ENCODE measurements at places on chromosomes 7 and 10. TPM values are rescaled to one million over a fixed set of nuclear protein-coding genes. Genes with fewer than 3 reads are reported as not detected.

DNA sequence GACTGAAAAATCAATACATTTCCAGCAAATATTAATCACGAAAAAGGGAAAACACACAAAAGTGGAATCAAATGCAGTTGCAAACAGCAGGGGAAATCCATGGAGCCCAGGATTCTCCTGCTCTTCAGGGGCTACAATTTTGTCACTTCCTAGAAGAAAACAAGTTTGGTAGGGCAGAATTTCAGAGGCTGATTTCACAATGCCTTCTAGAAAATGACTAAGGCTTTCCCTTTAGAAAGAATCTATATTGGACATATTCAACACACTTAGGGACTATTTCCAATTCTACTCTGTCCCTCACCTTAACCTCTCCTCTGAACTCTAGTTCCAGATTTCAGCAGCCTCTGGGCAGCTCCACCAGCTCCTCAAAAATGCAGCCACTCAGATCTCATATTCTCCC is 111.3 kb downstream of the HECTD2 start:
- H3K27me3 ChIP-seq, result peaks cover 4% of the 10 kb centered on the region
- no peaks in the 10 kb centered on the region for H3K4me1 ChIP-seq
- peaks cover 2% of the 10 kb centered on the region for H3K36me3 ChIP-seq

- no peak for DNase-seq
- H3K27ac ChIP-seq, result no peak overlapping the region
- no peaks in the 10 kb centered on the region for H3K27me3 ChIP-seq
- no peak overlapping the region for H3K4me3 ChIP-seq
- no peaks in the 10 kb centered on the region for H3K4me1 ChIP-seq
- H3K36me3 ChIP-seq, result no peaks in the 10 kb centered on the region
These were observed 109.9 kb downstream of the JCAD start for GRCh38 chr10:29949411-29950011.

DNA sequence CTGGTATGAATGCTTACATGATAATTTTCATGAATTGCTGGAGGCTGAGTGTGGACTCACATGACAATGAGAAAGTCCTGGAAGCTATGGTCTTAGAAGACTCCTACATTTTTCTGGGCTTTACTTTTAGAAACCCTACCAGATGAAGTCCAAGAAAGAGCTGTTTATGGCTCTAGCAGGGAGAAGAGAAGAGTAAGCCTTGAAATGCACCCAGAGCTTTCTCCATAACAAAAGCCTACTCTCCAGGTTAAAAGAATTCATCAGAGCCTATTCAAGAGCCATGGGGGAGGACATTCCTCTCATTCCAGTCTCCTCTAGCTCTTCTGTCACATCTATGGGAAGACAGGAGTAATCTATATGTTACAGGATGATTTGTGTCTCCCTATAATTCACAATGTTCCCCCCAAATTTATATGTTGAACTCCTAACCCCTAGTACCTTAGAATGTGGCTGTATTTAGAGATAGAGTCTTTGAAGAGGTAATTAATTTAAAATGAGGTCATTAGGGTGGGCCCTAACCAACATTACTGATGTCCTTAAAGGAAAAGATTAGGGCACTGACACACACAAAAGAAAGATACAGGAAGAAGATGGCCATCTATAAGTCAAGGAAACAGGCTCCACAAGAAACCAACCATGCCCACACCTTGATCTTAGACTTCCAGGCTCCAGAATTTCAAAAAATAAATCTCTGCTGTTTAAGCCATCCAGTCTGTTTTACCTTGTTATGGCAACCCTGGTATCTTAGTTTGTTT is 193.8 kb upstream of the PTER start:
- H3K4me1 ChIP-seq, result no peaks in the 10 kb centered on the region
- peaks cover 3% of the 10 kb centered on the region for H3K27me3 ChIP-seq
- no peak overlapping the region for H3K27ac ChIP-seq
- no peak for DNase-seq

DNA sequence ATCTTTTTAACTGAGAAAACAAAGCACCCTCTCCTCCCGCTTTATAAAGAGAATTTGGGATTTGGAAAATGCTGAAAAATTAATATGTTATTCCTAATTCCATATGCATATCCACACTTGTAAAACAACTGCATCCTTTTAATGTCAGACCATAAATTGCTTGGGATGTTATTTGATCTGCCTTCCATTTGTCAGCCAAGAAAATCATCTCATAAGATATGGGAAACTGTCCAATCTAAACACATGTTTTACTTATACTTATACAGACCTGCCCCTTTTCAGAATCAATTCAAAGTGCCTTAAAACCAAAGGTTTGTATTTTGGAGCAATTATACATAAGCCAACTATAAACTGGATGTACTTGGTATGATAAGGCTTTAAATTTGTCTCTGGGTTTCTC is 595.5 kb upstream of the PFKP start:
- H3K36me3 ChIP-seq, result no peaks in the 10 kb centered on the region
- no peaks in the 10 kb centered on the region for H3K4me1 ChIP-seq
- no peak overlapping the region for H3K27ac ChIP-seq
- H3K4me3 ChIP-seq, result no peak overlapping the region
- H3K27me3 ChIP-seq, result peaks cover 12% of the 10 kb centered on the region

DNA sequence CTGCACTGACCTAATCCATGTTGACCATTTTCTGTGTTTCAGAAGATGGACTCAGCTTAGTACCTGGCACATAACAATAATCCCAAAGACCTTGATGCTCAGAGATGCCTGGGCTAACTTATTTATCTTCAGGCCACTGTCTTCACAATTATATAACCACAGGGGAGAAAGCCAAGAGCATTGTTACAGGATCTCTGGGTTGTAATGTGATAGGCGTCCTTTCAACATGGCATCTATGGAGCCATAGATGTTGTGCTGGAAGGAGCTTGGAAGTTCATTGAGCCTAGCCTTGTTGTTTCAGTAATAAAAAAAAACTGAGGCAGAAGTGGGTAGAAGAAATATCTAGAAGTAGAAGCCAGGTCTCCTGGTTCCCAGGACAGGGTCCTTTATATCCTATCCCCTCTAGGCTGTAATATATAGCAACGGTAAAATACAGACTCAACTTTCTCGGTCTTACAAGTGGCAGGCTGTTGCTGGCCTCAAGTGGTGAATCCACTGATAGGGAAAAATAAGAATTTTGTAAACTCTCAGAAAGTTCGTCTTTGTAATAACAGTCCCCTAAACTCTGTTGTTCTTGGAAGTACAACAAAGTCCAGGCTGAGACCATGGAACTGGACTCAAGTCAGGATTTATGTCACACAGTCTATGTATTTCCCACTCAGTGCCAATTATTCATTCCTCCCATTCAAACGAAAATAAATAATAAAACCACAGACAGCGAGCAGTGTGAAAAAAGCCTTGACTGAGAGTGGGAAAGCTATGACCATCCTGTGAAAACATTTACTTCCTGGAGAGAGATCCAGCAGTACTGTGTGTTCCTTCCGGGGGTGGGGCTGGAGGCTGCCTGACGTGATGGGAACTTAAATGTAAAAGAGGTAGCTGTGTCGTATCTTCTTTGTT is 277.6 kb downstream of the REEP3 start:
- no peak for DNase-seq
- no peak overlapping the region for H3K4me3 ChIP-seq
- no peaks in the 10 kb centered on the region for H3K36me3 ChIP-seq
- peaks cover 12% of the 10 kb centered on the region for H3K27me3 ChIP-seq

DNA sequence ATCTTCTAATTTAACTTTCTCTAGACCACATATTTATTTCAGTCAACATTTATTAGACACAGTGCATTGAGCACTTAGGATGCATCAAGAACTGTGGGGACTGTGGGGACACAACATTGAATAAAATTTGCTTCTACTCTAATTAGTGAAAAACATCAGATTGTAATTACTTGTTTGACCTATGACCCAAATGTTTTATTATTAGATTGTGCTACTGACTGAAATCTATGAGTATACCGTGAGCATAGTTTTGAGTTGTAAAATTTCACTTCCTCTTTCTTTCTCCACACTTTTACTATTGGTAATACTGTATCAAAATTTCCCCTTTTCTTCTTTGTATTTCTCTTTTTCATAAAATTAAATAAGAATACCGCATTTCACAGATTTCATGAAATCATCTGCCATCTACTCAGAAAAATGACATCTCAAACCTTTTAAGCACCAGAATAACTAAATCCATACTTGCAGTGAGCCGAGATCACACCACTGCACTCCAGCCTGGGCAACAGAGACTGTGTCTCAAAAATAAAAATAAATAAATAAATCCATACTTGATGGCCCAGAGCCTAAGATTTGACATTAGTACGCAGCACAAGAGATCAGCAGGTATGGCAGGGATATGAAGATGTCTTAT is 25.4 kb upstream of the INPP5F start:
- no peak overlapping the region for H3K27ac ChIP-seq
- H3K4me3 ChIP-seq, result no peak overlapping the region
- DNase-seq, result no peak
- no peaks in the 10 kb centered on the region for H3K4me1 ChIP-seq
- no peaks in the 10 kb centered on the region for H3K36me3 ChIP-seq

- no peak for DNase-seq
- H3K36me3 ChIP-seq, result no peaks in the 10 kb centered on the region
- no peak overlapping the region for H3K27ac ChIP-seq
- H3K4me1 ChIP-seq, result peaks cover 4% of the 10 kb centered on the region
- peaks cover 15% of the 10 kb centered on the region for H3K27me3 ChIP-seq
- no peak overlapping the region for H3K4me3 ChIP-seq
These were observed 16.8 kb upstream of the CRTAC1 start for GRCh38 chr10:98047009-98047741.

DNA sequence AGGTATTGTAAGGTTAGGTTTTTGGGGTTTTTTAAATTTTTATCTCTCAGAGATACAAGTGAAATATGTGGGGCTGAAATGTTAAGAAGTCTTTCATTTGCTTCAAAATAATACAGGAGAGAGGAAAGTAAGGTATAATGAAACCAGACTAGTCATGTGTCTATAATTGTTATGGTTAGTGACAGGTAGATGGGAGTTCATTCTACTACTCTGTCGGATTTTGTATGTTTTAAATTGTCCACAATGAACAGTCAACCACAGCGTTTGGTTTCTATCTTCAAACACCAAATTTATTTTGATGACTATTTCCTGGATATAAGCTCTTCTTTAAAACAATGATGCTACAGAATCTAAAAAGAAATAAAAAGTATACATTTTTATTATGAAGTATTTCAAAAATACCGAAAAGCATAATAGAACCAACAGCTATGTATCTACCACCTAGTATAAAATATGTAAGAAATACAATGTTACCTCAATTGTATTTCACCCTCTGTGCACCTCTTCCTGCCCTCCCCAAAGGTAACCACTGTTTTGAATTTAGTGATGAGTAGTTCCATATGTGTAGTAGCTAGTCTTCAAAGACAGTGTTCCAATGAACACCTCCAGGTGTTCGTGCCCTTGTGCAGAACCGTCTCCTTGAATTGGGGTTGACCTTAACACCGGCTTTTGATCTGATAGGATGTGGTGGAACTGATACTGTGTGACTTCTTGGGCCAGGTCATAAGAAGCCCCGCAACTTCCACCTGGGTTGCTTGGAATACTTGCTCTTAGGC is 74.8 kb upstream of the CDK1 start:
- H3K4me3 ChIP-seq, result no peak overlapping the region
- peaks cover 6% of the 10 kb centered on the region for H3K4me1 ChIP-seq
- peak overlapping the region; percentile 25 for H3K27ac ChIP-seq
- DNase-seq, result no peak

DNA sequence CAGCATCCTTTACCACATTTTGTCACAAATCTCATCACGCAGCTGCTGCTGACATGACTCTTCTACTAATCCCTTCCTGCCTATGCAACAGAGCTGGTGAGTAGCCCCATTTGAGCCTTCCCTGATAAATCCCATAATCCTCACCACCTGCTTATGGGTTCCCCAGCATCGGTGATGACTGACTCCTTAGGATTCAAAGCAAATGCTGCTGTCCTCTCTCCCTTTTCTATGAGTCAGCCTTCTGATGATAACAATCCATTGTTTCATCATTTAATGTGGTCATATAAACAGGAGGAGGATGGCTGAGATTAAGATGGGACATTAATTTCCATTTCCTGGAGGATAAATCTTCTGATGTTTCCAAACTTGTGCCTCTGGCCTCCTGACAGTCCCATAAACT is 73.4 kb downstream of the SORCS1 start:
- DNase-seq, result no peak
- no peak overlapping the region for H3K4me3 ChIP-seq
- no peaks in the 10 kb centered on the region for H3K4me1 ChIP-seq
- H3K27me3 ChIP-seq, result no peaks in the 10 kb centered on the region

DNA sequence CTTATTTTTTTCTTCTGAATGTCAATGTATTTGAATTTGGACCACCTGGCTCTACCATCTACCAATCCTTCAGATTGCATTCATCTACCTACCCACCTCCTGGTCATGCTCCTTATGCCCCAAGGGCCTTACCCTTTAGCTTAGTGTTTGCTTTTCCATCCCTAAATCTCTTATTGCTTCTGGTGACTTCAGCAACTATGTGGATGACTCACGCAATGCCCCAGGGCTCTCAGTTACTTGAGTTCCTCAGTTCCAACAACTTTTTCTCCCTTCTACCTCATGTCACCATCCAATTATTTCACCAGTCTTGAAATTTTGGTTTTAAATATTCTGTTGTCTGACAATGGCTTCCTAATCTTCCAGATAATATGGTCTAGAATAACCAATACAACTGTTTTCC is 118.9 kb downstream of the CFAP58 start:
- no peak overlapping the region for H3K4me3 ChIP-seq
- no peak overlapping the region for H3K27ac ChIP-seq
- H3K27me3 ChIP-seq, result peaks cover 21% of the 10 kb centered on the region
- no peak for DNase-seq
- H3K36me3 ChIP-seq, result no peaks in the 10 kb centered on the region

GRCh38 chr7:40341836-40342235 is 207.0 kb downstream of the SUGCT start:
- H3K4me1 ChIP-seq, result no peaks in the 10 kb centered on the region
- no peak for DNase-seq
- no peak overlapping the region for H3K27ac ChIP-seq

- no peak overlapping the region for H3K27ac ChIP-seq
- DNase-seq, result no peak
- H3K4me3 ChIP-seq, result no peak overlapping the region
- H3K36me3 ChIP-seq, result no peaks in the 10 kb centered on the region
- peaks cover 4% of the 10 kb centered on the region for H3K4me1 ChIP-seq
These were observed 9.9 kb downstream of the HABP2 start for GRCh38 chr10:113562704-113563103.

CFAP46 gene
- not detected for total RNA-seq
